CD4-positive, alpha-beta T cell treated with Interleukin-12 subunit alpha and Interleukin-12 subunit beta, for 1 hour (primary cell): ENCODE measurements at places on chromosomes 5 and 9.

DNA sequence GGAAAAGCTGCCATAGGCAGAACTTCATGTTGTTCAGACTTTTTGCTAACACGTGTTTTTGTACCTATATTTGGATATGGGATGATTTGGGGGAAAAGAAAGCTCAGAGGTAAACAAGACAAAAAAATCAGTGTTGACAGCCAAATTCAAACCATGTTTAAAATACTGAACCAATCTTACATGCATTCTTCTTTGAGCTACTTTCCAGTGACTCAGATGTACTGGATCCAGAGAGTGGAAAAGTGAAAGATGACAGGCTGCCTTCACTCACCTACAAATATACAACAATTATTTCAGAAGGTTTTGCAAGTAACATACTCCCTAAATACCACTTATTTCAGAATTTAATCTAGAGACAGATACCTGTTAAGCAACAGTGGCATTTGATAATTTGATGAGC lies 165.7 kb downstream of the MPDZ start:
- no peak for DNase-seq

GRCh38 chr5:151153766-151154272 lies 3.8 kb downstream of the ANXA6 start:
- DNase-seq: no peak

GRCh38 chr5:40551496-40552491 lies 127.9 kb upstream of the PTGER4 start:
- DNase-seq: no peak

GRCh38 chr5:68290260-68290674 lies 74.7 kb downstream of the PIK3R1 start:
- no peak for DNase-seq

- no peak for DNase-seq
Observed at GRCh38 chr9:93121316-93122241, 12.5 kb downstream of the NINJ1 start.

- DNase-seq: no peak
Observed at GRCh38 chr9:81132796-81133195, 556.6 kb downstream of the TLE1 start.

- no peak for DNase-seq
Observed at GRCh38 chr5:11040345-11040744, 279.3 kb upstream of the DAP start.

- DNase-seq: no peak
Observed at GRCh38 chr5:115962565-115963402, 509 bp downstream of the LVRN start.

DNA sequence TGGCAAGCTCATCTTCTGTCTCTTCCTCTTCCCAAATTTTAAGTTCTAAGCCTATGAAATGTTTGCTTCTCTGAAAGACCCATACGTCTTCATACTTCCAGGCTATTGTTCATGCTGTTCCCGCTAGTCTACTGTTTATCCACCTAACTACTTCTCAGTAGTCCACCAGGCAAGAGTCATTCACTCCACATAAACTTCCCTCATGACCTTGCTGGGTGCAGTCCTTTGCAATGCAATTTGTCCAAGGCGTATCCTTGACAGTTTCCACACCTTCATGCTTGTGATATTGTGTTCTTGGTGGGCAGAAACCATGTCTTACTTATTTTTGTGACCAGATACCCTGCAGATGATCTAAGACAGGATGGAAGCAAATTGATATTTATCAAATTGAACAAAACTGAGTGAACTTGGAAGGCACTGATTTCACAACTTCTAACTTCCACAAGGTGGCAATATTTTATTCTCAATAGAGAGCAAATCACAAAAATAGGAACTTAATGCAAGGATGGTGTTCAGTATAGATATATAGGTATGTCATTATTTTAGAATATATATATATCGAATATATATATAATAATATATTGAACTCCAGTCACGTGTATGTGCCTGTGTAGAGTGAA lies 30.3 kb downstream of the TYRP1 start:
- DNase-seq: no peak

DNA sequence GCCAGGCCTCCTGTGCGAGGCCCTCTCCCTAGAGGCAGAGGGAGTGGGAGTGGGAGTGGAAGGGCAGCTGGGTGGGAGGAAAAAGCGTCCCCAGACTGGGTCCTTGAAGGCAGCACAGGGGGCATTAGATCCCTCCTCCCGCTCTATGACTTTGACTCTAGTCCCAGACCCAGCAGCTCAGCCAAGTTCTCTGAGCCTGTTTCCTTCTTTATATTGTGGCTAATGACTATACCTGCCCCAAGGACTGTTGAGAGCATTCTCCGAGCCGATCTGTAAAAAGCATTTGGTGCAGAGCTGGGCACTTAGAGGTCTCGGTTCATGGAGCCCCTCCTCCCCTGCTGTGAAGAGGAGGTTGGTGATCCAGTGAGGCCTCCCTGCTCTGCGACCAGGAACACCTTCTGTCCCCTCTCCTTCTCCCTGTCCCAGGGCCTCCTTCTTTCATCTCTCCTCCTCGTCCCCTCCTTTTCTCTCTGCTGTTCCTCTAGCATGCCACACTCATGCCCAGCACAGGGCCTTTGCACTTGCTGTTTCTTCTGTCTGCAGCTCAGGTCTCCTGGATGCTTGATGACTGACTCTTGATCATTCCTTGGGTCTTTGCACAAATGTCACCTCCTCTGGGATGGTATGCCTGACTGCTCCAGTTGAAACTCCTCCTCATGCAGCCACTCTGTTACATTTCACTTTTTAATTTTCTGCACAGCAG lies 23.4 kb upstream of the PSD2 start:
- DNase-seq: no peak

GRCh38 chr5:65483546-65484346 lies 2.0 kb upstream of the ADAMTS6 start:
- peak; percentile 67 for DNase-seq

DNA sequence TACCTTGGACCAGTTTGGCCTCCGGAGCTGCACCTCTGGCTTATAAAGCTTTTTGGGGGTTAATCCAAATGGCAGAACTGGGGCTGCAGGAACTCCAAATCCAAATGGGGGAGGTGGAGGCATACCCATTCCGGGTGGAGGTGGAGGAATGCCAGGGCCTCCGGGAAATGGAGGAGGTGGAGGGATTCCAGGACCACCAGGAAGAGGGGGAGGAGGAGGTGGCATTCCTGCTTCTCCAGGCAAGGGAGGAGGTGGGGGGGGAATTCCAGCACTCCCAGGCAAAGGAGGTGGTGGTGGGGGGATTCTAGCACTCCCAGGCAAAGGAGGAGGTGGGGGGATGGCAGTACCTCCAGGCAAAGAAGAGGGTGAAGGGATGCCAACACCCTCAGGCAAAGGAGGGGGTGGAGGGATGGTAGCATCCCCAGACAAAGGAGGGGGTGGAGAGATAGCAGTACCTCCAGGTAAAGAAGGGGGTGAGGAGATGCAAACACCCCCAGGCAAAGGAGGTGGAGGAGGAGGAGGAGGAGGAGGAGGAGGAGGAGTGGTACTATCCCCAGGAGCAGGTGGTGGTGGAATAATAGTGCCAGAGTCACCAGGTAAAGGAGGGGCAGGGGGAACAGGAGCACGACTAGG lies 45.2 kb downstream of the DIAPH1 start:
- no peak for DNase-seq

DNA sequence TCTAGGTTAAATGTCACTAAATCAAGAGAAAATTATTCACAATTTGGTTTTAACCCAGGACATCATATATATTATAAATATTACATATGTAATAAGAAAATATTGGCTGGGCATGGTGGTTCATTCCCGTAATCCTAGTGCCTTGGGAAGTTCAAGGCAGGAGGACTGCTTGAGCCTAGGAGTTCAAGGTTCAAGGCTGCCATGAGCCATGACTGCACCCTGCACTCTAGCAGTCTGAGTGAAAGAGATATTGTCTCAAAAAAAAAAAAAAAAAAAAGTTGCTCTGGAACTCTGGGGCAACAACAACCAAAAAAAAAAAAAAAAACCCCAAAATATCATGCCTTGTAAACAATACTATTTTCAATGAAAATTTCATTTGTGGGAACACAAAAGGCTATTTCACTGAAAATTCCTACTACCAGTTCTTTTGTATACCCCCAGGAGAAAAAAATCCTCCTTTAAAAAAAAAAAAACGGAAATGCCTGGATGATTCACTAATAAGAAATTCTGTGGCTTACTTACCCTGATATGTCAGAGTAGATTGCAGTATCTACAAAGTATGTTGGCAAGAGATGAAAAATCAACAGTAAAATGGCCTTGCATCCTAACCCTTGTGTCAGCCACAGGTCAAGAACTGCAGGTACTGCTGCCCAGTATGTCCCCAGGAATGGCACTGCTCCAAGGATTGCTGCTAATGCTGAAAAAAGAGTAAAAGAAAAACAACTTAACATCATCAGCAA lies 22.6 kb upstream of the CTNNAL1 start:
- DNase-seq: no peak

DNA sequence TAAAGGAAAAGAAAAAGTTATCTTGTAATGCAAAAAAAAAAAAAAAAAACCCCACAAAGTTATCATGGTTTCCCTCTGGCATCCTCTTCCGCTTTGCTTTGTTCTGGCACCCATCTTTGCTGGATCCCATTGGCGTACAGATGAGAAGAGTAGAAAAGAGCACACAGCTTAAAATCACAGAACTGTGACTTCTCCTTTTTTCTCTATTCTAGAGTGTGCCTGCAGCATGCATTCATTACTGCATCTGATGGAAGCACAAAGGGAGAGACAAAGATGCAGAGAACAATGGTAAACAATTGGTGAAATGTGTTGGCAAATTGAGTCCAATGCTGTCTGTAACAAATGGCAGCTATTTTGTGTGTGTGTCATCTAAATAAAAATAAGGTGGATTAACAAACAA lies 440.8 kb upstream of the PIK3R1 start:
- DNase-seq: no peak

GRCh38 chr5:140116716-140117115 lies 2.8 kb downstream of the PURA start:
- DNase-seq: peak; percentile 15

DNA sequence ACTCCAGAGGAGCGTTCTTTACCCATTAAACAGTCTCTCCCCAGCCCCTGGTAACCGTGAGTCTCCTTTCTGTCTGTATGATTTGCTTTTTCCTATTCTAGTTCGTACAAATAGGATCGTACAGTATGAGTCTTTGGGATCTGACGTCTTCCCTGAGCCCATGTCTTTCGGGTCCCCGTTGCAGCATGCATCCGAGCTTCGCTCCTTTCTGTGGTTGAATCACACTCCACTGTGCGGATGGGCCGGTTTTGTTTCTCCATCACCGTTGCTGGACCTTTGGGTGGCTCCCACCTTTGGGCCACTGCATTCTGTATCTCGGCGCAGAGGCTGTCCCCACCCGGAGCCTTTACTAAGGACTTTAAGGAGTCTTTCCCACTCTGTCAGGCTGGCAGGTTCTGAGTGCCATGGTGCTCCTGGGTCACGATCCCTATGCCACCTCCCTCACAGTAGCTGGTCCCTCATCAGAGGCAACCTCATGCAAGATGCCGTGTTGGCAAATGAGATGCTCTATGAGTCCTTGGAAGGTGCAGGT lies 145.7 kb upstream of the COL5A1 start:
- no peak for DNase-seq

GRCh38 chr5:61362796-61363368 lies 30.8 kb downstream of the ZSWIM6 start:
- no peak for DNase-seq

- no peak for DNase-seq
Observed at GRCh38 chr9:98479967-98480847, 224.8 kb upstream of the TBC1D2 start.

DNA sequence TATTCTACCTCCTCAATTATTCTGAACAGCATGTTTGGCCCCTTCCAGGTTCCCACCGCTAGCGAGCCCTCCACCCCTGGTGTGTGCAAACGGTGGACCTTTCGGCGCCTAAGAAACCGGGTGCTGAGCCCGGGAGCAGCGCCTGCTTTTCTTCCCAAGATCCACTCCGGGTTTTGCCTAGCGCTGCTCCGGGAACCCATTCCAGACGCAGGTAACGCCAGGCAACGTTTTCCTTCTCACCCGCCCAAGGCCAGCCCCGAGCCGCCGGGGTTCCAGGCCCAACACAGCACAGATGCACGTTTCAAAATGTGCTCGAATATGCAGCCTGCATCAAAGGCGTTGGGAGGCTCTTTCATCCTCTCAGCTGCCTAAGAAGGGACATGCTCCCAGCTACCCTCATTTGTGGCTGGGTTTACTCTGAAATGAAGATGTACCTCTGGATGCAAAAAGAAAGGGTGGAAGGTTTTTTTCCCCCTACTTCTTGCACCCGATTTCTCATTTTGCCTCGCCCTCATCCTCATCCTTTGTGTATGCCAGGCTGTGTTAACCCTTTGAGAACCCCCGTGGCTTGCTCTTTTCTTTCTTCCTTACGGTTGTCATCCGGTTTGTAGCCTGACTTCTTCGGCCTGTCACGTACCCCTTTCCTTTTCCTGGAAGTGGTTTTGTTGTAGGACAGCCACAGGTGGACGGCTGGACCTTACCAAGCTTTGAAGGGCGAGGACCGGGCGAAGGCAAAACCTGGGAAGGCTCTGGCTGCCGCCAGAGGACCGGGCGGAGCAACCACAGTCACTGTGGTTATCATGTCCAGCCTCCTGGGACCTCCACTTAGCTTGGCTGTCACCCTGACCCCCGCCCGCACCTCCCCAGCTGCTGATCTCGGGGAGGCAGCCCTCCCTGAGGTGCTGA lies 226.9 kb downstream of the SMARCA2 start:
- DNase-seq: peak; percentile 71

GRCh38 chr5:56170557-56170956 lies 62.6 kb downstream of the ANKRD55 start:
- no peak for DNase-seq

DNA sequence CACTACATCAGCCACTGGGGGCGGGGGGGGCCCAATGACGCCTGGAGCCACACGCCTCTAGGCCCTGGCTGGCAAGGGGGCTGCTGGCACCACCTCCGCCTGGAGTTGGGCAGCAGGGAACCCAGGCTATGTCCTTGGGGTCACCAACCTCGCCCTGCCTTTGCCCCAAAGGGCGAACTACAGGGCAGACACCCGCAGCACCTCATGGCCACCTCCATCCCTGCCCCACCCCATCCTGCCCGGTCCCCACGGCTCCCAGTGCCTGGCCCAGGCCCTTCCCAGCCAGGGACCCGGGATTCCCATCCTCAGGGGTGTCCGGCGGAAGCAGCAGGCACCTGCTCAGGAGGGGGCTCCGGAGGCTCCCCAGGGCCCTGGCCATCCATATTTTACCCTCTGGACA lies 37.0 kb downstream of the NACC2 start:
- DNase-seq: no peak

GRCh38 chr9:102456562-102456961 lies 538.6 kb upstream of the CYLC2 start:
- no peak for DNase-seq
